ENCODE measurements at places on chromosomes 1 and 21.
A peak's percentile ranks its signal among the peaks of the same experiment; 100 is the strongest.

GRCh38 chr1:47471163-47471562 lies 33.3 kb downstream of the FOXD2 start:
- DNase-seq = no peak

DNA sequence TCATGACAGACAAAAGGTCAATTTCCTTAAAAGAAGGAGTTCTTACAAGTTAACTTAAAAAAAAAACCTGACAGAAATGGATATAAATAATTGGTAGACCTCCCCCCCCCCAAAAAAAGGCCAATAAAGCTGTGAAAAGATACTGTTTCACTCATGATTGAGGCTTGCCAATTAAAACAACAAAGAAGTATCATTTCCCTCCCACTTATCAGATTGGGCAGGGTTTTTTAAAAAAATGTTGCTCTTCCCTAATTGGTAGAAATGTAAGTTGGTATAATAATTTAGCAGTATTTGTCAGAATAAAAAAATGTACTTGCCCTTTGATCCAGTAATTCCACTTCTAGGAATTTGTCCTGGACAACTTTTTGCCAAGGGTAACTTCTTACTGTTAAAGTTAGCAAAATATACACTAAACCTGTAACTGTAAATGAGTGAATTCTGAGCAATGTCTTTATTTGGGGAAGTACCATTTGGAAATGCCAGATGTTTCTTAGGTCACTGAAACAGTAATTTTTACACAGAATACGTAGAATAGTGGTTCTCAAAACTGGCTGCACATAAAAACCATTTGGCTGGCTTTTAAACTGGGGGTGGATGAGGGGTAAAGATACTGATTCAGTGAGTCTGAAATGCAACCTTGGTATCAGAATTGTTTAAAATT lies 17.5 kb downstream of the RNF2 start:
- DNase-seq = no peak

GRCh38 chr1:203098914-203099520 lies 13.2 kb upstream of the MYOG start:
- no peak for DNase-seq

- DNase-seq = no peak
Observed at GRCh38 chr21:17066006-17066405, 446.8 kb upstream of the CXADR start.

- DNase-seq = no peak
Observed at GRCh38 chr1:21342961-21343838, 52.9 kb upstream of the ECE1 start.

DNA sequence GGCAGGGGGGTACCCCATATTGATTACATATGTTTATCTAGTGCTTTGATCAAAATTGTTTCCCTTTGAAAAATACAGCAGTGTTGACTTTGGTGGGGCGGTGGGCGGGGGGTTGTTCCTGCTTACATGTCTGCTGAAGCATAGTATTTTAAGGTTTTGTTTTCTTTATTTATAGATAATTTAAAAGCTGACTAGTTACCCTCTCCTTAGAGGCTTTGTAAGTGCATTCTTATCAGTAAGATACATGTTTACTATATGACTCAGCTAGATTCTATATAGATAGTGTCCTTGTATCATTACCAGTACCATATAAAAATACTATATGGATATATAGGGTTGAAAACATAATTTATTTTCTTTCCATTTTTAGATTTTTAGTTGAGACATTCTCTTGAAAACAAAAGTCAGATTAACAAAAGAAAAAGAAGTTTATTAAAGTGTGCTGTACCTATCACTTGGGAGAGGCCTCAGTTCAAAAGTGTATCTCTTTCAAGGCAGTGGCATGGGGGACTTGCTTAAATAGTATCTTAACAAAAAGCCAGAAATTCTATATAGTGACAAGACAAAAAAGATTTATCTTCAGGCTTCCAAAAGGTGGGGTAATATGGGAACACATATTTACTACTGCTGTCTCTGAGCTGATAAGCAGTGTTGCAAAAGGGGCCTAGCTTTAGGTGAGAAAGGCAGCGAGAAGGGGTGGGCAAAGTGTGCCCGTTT lies 79.0 kb downstream of the HS2ST1 start:
- no peak for DNase-seq

DNA sequence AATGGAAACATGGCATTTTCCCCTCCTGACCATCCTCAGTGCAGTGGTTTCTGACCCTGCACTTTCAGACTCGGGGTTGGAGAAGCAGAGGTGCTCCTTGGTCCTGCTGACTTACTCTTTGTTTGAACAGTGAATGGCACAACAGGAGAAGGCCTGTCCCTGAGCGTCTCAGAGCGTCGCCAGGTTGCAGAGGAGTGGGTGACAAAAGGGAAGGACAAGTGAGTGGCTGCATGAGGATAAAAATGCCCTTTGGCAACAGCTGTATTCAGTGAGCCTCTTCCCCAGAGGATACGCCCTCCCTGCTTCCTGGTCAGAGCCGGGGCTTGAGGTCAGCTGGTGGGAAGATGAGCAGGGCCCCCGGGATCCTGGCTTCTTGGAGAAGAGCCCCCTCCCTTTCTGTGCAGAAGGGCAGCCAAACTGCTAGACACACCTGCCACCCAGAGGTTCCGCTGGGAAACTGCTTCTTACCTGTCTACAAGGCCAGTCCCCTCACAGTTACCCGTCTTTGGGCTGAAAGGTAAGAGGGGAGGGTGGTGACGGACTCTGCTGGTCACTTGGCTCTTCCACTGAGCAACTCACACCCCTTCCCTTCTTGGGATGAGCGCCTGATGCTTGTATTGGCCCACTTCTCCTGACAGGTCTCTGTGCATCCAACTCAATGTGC lies 16.6 kb downstream of the NPL start:
- no peak for DNase-seq

GRCh38 chr1:66532214-66532613 lies 1.7 kb upstream of the SGIP1 start:
- no peak for DNase-seq

DNA sequence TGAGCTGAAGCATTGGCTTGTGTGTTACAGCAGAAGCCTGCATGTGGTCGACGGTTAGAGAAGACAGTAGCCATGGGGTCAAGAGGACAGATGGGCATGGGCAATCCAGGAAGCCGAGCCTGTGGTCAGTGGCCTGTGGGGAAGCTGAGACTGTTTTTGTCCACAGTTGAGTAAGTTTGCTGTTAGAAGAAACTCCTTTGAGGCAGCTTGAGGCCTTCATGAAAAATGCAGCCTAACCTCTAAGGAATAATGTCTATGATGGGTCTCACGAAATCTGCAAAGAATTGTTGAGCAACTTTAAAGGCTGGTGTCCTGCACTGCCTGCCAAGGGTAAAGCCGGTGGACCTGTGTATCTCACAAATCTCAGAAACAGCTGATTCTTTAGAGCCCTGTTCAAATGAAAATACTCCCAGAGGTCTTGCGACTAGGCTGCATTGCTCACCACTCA lies 322.4 kb downstream of the SETD4 start:
- DNase-seq = no peak

DNA sequence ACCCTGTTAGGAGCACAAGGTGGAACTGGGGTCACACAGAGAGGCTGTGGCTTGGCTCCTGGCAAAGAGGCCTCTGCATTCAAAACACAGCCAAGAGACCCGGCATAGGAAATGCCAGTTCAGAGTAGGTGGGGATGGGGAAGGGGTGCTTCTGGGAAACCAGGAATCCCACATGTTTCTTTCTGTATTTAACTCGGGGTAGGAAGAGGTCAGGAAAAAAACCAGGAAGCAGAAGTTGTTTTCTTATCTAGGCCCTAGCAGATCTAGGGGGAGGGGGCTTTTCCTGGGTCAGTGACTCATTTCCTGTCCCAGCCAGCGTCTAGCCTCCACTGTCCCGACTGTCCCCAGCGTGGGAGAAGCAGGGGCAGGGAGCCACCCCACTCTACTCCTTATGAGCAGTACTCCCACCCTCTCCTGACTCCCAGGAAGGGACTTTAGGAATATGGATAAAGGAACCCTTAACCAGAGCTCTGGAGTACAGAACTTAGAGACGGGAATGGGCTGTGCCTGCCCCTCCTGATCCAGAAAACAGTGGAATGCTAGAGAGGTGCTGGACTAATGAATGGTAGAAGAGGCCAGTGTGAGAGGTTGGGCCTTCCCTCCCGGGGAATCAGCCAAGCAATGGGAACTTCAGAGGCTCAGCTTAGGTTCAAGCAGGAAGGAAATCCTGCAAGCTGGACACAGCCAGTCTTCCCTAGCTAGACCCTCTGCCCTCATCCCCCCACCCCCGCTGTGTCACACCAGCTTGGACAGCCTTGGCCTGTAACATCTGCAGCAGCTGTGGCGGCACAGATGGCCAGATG lies 5.7 kb downstream of the FHL3 start:
- DNase-seq = no peak

GRCh38 chr1:2429780-2430591 lies 17.6 kb upstream of the PEX10 start:
- no peak for DNase-seq

DNA sequence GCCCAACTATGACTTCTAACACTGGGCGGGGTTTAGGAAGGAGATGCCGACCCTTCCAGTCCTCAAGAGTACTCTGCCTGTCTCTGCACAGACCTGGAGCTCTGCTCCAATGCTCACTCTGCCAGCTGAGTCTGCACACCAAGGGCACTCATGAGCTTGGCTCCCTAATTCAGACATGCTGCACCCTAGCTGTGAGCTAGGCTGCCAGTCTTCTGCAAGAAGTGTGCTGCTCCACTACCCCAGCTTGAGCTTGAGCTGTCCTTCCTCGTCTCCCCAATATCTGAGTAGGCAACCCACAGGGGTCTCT lies 13.2 kb downstream of the TP53BP2 start:
- DNase-seq = no peak

- DNase-seq = no peak
Observed at GRCh38 chr1:7107109-7107830, 322.0 kb downstream of the CAMTA1 start.

- no peak for DNase-seq
Observed at GRCh38 chr1:33836911-33837310, 27.0 kb upstream of the HMGB4 start.

- no peak for DNase-seq
Observed at GRCh38 chr1:15952317-15953258, 23.3 kb downstream of the ZBTB17 start.

GRCh38 chr1:97562081-97562480 lies 358.8 kb downstream of the DPYD start:
- no peak for DNase-seq

- no peak for DNase-seq
Observed at GRCh38 chr1:173193639-173194038, 13.5 kb downstream of the TNFSF4 start.

GRCh38 chr1:69913977-69914376 lies 291.4 kb downstream of the LRRC40 start:
- DNase-seq = no peak

DNA sequence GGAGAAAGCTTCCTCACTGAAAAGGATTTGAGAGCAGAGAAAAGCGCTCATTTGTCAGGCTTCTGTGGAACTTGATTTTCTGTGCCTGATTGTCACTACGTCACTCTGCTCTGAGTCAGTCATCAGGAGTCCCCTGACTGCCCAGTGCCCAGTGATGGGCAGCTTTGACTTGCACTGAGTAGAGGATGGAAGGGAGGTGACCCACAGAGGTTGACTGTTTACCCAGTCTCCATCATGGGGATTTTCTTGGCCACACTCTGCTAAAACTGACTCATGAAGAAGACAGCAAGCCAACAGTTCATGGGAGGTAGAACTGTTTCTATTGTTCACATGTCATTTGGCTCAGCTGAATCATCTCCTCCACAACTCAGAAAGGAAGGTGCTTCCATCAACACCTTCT lies 82.1 kb upstream of the DUSP10 start:
- DNase-seq = no peak

- DNase-seq = no peak
Observed at GRCh38 chr1:39987869-39988268, 32.9 kb downstream of the MFSD2A start.

- DNase-seq = no peak
Observed at GRCh38 chr1:48251821-48252220, 29.3 kb downstream of the SLC5A9 start.

- DNase-seq = no peak
Observed at GRCh38 chr1:225933072-225933471, 7.9 kb downstream of the LEFTY2 start.

- DNase-seq = no peak
Observed at GRCh38 chr1:225523263-225523950, 95.6 kb upstream of the LBR start.

DNA sequence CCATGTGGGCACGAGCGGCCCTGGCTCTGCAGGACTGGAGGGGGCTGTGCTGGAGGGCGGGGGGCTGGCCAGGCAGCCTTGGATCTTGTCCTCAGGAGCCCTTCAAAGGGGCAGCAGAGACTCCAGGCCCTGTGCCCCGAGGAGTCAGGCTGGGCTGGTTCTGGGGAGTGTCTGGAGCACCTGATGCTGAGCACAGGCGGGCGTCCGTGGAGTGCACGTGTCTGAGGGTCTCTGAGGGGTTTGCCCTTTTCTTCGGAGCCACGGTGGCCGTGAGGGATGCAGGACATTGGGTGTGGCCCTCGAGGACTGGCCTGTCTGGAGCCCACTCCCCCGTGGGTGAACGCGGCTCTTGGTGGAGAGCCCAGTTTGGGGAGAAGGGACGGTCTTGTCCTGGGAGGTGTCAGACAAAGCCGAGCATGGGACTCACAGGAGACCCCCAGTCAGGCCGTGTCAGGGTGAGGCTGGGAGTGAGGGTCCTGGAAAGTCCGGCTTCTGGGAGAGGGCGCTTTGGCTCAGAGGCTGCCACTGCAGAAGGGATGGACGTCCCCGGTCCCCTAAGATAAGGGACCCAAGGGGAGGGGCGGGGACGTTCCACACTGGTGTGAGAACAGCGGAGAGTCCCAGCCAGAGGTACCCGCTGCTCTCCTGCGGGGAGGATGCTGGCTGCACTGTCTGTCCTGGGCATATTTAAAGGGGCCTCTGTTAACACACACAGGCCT lies 60.8 kb downstream of the COL18A1 start:
- DNase-seq = no peak

GRCh38 chr1:166933140-166933539 lies 42.2 kb downstream of the ILDR2 start:
- DNase-seq = no peak

- DNase-seq = no peak
Observed at GRCh38 chr1:236247286-236247685, 34.5 kb downstream of the ERO1B start.

GRCh38 chr1:192516776-192517297 lies 58.7 kb upstream of the RGS1 start:
- no peak for DNase-seq

GRCh38 chr1:15329104-15329820 lies 80.4 kb upstream of the EFHD2 start:
- no peak for DNase-seq

DNA sequence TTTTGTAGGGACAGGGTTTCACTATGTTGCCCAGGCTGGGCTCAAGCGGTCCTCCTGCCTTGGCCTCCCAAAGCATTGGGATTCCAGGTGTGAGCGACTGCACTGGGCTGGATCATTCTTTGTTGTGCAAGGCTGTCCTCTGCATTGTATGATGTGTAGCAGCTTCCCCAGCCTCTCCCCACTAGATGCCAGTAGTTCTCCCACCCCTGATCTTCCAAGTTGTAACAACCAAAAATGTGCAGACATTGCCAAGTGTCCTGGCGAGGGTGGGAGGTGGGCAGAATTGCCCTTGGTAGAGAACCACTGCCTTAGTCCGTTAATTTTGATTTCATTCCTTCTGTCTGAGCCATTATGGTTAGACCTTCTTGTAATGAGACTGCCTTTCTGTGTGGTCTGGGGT lies 7.2 kb downstream of the GALNT2 start:
- DNase-seq = peak; percentile 43

- no peak for DNase-seq
Observed at GRCh38 chr1:183834568-183834967, 29.6 kb downstream of the RGL1 start.

GRCh38 chr1:234218078-234218477 lies 155.2 kb upstream of the COA6 start:
- DNase-seq = no peak
